ENCODE measurements at places on chromosomes 12 and 14. TPM values are rescaled to one million over a fixed set of nuclear protein-coding genes. Genes with fewer than 3 reads are reported as not detected.

TPPP2 gene
- not detected for total RNA-seq

FAIM2 gene
- total RNA-seq, result not detected

BDKRB2 gene
- 0.89 TPM for total RNA-seq

WNT5B gene
- 28.5 TPM for total RNA-seq

PLA2G1B gene
- total RNA-seq, result not detected

TMEM132D gene
- total RNA-seq, result 7.1 TPM

RNF212B gene
- not detected for total RNA-seq

KRT2 gene
- not detected for total RNA-seq

KLRD1 gene
- 1.5 TPM for total RNA-seq

NFE2 gene
- total RNA-seq, result 0.17 TPM

GALNT8 gene
- 0.55 TPM for total RNA-seq

ARMH4 gene
- 4.2 TPM for total RNA-seq

DNA sequence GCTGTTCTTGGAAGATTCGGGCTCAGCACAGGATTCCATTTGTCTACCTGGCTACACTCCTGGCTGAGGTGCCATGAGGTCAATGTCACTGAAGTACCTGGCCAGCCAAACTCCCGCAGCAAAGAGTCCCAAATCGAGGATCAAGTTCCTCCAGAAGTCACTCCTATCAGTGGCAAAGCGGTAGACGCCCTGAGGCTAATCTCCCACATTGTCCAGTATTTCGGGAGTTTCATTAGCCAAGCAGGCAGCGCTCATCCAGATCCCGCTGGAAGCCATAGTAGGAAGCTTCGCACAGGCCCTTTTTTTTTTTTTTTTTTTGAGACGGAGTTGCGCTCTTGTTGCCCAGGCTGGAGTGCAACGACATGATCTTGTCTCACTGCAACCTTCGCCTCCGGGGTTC lies 8.9 kb upstream of the AACS start:
- DNase-seq, result no peak

DNA sequence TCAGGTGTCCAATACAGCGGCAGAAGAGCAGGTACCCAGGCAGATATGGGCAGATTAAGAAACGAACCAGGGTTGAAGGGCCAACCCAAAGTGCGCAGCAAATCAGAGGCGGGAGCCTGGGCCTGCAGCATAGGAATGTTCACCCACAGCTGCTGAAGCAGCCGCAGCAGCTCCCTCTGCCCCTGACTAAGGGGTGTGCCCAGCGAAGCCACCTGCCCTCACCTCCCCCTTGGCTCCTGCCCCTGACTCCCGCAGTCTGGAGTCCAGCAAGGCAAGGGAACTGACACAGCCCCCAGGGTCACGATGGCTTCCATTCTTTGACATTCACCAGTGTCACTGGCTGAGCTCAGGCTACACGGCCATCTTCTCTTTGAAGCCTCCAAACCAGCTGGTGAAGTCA lies 27.3 kb upstream of the ZFP36L1 start:
- DNase-seq, result no peak

- no peak for DNase-seq
Measured at GRCh38 chr12:129606239-129606638, 297.6 kb downstream of the TMEM132D start.

DNA sequence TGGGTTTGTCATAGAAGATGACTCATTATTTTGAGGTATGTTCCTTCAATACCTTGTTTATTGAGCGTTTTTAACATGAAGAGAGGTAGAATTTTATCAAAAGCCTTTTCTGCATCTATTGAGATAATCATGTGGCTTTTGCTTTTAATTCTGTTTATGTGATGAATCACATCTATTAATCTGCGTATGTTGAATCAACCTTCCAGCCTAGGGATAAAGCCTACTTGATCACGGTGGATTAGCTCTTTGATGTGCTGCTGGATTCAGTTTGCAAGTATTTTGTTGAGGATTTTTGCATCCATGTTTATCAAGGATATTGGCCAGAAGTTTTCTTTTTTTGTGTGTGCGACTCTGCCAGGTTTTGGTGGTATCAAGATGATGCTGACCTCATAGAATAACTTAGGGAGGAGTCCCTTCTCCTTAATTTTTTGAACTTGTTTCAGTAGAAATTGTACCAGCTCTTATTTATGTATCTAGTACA lies 602.6 kb downstream of the SNAPC1 start:
- DNase-seq, result no peak

- no peak for DNase-seq
Measured at GRCh38 chr12:6302621-6303020, 7.9 kb upstream of the PLEKHG6 start.

DNA sequence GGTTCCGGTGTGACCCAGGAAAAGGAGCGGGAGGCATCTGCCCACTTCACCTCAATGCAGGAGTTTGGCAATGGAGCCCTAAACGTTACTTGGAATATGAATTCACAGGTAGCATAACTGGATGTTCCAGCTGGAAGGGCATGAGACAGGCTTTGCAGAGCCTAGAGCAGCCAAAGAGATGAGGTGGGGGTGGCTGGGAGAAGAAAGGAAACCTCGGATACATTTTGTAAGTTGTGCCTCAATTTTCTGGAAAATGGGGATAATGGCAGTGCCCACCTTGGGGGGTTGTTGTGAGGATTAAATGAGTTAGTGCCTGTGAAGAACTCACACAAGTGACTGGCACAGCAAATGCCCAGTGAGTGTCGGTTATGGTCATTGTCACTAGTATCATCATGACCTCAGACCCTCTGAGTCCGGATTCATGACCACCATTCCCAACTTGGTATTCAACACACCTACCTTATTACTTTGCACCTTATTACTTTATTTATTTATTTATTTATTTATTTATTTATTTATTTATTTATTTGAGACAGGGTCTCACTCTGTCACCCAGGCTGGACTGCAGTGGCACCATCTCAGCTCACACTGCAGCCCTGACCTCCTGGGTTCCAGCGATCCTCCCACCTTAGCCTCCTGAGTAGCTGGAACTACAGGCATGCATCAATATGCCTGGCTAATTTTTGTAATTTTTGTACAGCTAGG lies 56.0 kb downstream of the CLMN start:
- no peak for DNase-seq

GRCh38 chr12:113664224-113664681 lies 192.6 kb upstream of the LHX5 start:
- no peak for DNase-seq

DNA sequence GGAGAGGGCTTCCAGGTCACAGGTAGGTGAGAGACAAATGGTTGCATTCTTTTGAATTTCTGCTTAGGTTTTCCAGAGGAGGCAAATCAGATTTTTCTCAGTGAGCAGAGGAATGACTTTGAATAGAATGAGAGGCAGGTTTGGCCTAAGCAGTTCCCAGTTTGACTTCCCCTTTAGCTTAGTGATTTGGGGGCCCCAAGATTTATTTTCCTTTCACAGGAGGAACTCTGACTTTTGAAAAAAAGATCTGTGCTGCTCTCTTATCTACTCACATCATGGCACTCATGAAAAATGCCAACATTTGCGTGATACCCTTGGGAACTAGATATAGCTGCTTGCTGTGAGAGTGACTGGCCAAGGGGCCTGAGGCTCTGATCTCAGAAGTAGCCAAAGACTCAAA lies 58.0 kb upstream of the EVL start:
- no peak for DNase-seq

DNA sequence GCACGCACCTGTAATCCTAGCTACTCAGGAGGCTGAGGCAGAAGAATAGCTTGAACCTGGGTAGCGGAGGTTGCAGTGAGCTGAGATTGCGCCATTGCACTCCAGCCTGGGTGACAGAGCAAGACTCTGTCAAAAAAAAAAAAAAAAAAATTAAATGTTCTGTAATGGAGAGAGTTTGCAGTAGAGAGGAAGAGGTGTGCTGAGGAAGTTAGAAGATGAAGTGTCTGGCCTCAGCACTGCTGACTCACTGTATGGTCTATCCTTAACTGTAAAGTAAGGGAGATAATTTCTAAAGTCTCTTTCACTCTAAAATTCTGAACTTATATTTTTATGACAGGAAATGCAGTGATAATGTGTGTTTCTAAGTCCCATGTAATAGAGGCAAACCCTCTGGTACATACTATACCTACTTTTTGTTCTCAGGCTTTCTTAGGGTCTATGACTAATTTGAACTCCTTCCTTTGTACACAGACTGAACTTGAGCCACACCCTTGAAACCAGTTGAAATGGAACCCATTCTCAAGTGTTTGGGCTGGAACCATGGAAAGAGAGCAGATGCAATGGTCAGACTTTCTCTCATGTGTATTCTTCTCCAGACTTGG lies 278.1 kb upstream of the FAR2 start:
- no peak for DNase-seq

GRCh38 chr14:105944632-105945610 lies 418.5 kb downstream of the TMEM121 start:
- no peak for DNase-seq

- no peak for DNase-seq
Measured at GRCh38 chr14:27390155-27390554, 792.3 kb upstream of the NOVA1 start.

DNA sequence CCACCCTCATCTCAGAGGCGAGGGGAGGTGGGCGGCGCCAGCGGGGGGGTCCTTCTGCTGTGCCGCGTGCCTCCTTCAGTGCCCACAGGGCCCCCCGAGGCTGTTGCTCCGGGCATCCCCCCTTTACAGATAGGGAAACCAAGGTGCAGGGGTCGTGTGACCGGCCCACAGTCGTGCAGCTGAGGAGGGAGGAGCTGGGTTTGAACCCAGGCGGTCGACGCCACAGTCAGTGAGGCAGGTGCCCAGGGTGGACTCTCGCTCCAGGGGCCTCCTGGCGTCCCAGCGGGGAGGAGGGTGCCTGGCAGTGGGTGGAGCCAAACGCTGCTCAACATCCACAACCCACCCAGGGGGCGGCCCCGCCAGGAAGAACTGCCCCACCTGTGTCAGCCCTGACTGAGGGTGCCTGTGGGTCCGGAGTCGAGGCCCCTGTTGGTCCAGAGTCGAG lies 8.6 kb downstream of the GALNT9 start:
- DNase-seq, result no peak

GRCh38 chr12:92546259-92546634 lies 156.5 kb upstream of the PLEKHG7 start:
- DNase-seq, result no peak

DNA sequence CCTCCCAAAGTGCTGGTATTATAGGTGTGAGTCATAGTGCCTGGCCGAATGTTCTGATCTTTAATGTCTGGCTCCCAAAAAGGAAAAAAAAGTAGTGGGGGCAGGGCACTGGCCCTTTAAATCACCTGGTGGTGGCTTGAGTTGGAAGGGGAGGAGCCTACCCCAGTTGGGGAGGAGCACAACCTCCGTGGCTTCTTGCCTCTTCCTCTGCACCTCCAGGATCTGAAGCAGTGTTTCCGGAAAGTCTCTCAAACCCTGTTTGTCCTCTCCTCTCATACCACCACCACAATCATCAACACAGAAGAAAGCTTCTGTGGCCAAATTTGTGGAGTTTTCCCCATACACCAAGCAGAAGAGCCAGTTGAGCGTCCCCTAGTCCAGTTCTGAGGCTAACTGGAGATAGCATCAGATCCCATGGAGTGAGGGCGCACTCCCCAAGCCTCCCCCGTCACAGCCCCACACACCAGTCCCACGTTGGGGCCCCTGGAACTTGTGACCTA lies 24.3 kb upstream of the RCOR1 start:
- no peak for DNase-seq

DNA sequence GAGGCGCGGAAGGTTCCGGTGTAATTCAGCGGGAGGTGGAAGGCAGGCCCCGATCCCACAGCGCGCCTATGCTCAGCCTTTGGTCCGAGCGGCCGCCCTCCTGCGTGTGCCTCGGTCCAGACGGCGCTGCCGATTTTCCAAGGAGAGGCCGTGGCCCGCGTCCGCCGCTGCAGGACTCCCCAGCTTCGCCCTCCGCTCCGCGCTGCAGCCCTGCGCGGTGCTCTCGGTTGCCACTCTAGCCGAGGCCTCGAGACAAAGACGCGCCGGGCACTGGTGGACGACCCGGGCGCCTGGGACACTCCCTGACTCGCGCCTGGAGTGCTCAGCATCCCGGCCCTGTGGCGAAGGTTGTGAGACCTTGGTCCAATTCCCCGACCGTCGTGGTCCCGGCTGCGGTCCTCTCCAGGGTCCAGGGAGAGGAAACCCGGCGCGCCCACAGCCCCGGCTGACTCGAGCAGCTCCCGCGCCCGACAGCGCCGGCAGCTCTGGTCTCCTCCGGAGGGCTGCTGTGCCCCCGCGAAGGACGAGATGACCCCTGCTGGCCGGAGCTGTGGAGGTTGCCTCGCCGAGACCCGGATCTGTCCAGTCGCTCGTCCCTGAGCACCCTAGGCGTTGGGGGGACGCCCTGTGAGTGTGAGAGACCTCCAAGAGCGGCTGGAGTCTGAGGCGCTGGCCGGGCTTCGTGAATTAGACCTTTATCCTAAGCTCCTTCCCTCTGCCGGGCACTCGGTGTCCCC lies 6.5 kb downstream of the HOXC12 start:
- no peak for DNase-seq

- no peak for DNase-seq
Measured at GRCh38 chr12:64806173-64806572, 18.3 kb upstream of the TBC1D30 start.

DNA sequence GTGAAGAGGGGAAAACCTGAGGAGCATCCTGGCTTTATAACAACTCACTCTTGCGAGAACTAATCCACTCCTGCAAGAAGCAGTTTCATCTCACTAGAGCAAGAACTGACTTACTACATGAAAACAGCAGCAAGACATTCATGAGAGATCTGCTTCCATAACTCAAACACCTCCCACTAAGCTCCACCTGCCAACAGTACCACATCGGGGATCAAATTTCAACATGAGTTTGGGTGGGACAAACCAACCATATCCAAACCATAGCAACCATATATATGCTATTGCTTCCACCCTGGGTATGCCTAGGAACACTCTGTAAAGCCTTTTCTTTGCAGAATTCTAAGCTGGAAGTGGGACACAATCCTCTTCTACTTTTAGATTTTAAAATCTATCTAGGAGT lies 13.9 kb upstream of the AVPR1A start:
- DNase-seq, result no peak

- no peak for DNase-seq
Measured at GRCh38 chr12:77377622-77378021, 312.3 kb upstream of the E2F7 start.

GRCh38 chr14:96084796-96085195 lies 45.6 kb downstream of the C14orf132 start:
- no peak for DNase-seq

DNA sequence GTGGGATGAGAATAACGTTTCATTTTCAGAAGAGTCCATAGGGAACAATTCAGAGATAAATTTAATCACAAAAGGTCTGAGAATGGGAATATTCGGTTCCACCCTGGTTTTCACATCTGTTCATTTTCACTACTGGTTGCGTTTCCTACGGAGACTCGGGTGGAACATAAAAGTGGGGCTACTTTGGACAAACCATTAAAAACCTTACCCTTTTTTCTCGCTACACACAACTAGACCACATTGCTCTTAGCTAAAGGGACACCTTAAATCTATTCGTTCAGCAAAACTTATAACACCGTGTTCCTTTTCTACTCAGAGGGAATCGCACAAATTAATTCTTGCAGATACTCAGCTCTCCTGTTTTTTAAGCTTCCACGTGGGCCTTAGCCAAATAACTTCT lies 1.0 kb upstream of the SUDS3 start:
- no peak for DNase-seq
